ENCODE measurements at places on chromosomes 7 and 10.

GRCh38 chr7:150945171-150945852, 32.8 kb downstream of the KCNH2 start:
- DNase-seq, result no peak

- peak; percentile 14 for DNase-seq
These were observed 907 bp upstream of the IFRD1 start for GRCh38 chr7:112449353-112449752.

DNA sequence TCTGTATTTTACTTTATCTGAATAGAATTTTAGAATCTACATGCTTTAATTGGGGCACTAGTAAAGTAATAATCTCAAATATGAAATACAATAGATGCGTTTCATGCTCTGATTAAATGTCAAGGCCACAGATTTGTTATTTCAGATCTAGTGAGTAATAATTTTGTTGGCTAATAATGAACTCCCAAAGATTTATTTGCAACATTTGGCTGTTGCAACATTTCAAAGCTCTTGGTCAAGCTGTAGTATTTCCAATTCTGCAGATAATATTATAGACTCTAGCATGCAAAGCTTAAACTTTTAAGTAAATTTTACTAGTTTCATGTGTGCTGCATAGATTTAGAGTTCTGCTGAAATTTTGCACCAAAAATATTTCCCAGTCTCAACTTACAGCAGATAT, 16.7 kb downstream of the LRRN3 start:
- DNase-seq, result no peak

DNA sequence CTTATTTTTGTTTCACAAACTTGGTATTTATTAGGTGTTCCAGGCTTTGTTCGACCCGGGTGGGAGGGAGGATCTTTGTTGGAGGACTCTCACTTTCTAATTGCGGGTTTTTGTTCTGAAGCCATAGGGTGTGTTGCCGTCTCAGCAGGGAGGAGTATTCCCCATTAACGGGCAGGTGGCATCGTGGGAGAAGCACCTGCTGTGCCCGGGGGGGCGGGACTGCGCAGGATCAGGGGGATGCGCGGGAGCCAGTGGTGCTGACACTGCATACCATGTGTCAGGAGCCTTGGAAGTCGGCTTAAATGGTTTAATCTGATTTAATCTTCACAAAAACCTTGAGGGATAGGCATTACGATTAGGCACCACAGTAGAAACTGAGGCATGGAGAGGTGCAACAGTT, 113.0 kb downstream of the MGMT start:
- DNase-seq, result no peak

DNA sequence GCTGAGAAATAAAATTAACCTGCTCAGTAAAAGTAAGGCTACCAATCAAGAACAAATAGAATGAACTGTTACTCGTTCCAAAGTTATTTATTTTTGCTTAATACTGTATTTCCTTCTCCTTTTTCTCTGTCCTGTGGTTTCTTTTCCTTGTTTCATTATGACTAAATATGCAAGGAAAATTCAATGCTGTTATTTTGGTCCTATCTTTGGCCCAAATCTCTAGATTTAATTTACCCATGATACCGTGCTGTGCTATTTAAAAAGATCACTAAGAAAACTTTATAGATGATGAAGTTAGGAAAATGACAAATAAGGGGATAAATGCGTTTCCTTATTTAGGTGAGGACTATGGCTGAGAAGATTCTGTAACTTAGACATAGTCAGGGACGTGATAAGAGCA, 45.3 kb upstream of the FAM133B start:
- DNase-seq, result no peak
